ENCODE measurements at places on chromosomes 1 and 21.

- no peak for DNase-seq
These were observed 70.6 kb upstream of the GJB5 start for GRCh38 chr1:34684266-34684665.

DNA sequence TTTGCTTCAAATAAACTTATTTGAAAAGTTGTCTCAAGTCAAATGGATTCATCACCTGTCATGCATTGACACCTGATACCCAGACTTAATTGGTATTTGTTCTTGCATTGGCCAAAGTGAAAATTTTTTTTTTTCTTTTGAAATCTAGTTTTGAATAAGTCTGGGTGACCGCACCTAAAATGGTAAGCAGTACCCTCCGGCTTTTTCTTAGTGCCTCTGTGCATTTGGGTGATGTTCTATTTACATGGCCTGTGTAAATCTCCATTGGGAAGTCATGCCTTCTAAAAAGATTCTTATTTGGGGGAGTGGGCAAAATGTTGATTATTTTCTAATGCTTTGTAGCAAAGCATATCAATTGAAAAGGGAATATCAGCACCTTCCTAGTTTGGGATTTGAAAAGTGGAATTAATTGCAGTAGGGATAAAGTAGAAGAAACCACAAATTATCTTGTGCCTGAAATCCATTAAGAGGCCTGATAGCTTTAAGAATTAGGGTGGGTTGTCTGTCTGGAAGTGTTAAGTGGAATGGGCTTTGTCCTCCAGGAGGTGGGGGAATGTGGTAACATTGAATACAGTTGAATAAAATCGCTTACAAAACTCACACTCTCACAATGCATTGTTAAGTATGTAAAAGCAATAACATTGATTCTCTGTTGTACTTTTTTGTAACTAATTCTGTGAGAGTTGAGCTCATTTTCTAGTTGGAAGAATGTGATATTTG is 11.9 kb downstream of the TARDBP start:
- no peak for DNase-seq

DNA sequence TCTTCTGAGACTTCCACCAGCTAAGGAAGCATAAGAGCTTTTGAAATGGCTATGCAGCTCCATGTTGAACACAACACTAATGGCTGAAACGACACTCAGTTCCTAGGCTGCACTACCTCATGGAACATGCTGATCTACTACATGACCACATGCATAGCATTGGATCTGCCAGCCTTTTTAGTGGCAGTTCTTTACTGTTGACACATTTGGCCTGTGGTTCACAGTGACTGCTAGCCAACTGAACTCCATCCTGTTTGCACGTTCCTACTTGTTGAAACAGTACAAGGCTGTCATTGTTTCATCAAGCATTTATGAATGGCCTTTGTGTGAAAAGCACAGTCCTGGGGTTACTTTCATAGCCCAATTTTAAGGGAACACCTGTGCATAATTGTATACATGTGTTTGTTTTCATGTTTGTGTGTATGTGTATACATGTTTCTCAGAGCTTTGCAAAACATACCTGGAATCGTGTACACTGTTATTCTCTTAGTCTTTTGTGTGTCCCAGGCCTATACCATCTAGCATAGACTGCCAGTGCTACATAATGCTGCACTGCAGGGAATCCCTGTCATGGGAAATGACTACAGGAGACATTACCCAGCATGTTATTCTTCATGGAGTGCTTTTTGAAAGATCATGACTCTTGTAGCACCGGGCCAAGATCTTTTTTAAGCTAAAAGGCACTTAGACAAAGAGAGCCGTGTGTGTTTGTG is 179.6 kb upstream of the ESRRG start:
- no peak for DNase-seq

DNA sequence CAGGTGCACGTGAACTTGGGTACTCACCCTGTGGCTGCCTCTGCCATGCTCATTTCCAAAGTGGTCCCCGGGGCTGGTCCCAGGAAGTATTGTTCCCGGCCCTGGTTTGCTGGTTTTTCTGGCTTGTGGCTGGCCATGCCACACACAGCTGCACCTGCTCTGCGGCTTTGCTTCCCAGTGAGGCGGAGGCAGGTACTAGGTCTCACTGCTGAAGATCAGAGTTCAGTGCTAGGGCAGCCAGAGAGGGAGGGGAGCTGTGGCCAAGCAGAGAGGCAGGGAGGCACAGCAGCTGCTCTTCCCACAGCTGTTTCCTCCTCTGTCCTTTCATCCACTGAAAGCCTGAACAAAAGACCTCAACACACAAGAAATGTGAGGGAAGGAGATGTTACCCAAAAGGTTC is 30.5 kb downstream of the ENO1 start:
- no peak for DNase-seq

DNA sequence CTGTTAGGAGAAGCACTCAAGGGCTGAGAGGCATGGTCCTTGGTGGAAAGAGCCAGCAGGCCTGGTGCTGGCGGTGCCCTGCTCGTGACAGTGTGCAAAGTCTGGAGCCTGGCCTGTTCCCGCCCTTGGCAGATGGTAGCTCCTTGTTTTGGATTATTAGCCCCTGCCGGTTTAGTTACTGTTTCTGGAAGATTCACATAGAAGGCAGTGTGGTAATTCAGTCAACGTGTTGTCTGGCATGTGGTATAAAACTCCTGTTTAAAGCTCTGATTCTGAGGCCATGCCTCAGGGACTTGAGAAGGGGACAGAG is 6.8 kb downstream of the PKNOX1 start:
- no peak for DNase-seq

DNA sequence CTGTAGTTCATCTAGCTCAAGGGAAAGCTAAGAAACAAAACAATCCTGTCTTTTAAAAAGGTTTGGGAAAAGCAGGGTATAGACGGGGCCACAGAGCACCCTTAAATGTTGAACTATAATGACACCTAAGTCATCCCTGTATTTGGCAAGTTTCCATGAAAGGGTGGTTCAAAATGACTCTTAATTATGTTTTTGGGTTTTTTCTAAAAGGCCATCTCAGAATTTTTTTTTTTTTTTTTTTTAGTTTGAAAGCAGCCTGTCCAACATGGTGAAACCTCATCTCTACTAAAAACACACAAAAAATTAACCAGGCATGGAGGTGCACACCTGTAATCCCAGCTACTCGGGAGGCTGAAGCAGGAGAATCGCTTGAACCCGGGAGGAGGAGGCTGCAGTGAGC is 22.2 kb downstream of the TOMM20 start:
- DNase-seq: no peak

GRCh38 chr1:19368964-19369363 is 56.8 kb downstream of the SLC66A1 start:
- DNase-seq: no peak

- DNase-seq: no peak
These were observed 64.3 kb upstream of the TRABD2B start for GRCh38 chr1:48061162-48062136.

- no peak for DNase-seq
These were observed 95.0 kb downstream of the CACHD1 start for GRCh38 chr1:64564891-64565290.

- no peak for DNase-seq
These were observed 103.0 kb downstream of the SMYD3 start for GRCh38 chr1:246404078-246404477.

- DNase-seq: no peak
These were observed 22.2 kb upstream of the CAPZB start for GRCh38 chr1:19507516-19507915.

Data from stimulated activated CD4-positive, alpha-beta T cell treated with anti-CD3 and anti-CD28 coated beads, Interleukin-1b, Interleukin-23, amount 100 ng/mL, for 24 hours (primary cell).